ENCODE measurements at places on chromosomes 4 and X.

DNA sequence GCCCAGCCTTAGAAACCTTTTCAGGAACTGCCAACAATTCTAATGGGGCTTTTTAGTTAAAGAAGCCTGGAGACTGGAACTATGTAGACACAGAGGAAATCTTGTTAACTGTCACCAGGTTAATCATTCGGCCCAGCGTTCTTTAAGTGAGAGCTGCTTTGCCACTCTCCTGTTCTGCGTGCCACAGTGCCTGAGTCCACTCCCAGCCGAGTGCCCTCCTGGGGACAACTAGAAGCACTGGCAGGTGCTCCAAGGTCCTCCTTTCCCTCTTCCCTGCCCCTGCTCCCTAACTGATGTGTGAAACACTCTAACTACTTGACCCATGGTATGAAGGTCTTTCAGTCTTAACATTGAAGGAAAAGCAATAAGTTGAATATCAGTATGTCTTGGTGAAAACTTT lies 151.2 kb upstream of the TLL1 start:
- no peak for DNase-seq

GRCh38 chr4:8912506-8912905 lies 40.9 kb upstream of the HMX1 start:
- no peak for DNase-seq

- peak; percentile 37 for DNase-seq
Observed at GRCh38 chr4:38867478-38868058, at the start of gene FAM114A1. TSS of gene FAM114A1 (plus strand) at chr4:38867806. CDS start at chr4:38878079, 10,273 bp downstream.

DNA sequence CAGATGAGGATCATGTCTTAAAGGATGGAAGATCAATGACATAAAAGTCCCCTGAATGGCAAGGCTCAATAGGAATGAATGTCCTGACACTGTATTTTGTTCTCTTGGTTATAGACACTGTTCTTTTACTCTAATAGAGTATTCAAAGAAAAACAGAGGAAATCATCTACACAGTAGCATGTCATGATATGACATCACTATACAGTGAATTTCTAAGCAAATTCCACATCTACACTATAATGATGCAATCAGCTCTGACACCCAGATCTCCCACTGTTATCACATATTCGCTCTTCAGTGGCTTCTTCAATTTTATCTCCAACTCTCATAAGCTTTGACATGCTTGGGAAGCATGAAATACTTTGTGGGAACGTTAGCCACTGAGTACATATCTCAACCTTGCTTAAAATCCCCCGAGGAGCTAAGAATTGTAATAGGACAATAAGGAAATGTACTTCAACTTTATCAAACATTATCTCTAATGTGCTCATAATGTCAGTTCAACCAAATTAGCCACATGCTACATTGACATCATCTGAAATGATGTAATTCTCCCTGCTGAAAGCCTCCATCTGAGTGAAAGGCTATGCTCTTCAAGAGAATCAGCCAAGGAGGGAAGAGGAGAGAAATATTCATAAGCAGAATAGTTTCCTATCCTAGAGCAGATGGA lies 139.6 kb upstream of the PTCHD1 start:
- no peak for DNase-seq

GRCh38 chr4:88029556-88029955 lies 22.1 kb downstream of the PKD2 start:
- DNase-seq, result no peak

GRCh38 chrX:132639446-132639845 lies 150.6 kb upstream of the MBNL3 start:
- no peak for DNase-seq

DNA sequence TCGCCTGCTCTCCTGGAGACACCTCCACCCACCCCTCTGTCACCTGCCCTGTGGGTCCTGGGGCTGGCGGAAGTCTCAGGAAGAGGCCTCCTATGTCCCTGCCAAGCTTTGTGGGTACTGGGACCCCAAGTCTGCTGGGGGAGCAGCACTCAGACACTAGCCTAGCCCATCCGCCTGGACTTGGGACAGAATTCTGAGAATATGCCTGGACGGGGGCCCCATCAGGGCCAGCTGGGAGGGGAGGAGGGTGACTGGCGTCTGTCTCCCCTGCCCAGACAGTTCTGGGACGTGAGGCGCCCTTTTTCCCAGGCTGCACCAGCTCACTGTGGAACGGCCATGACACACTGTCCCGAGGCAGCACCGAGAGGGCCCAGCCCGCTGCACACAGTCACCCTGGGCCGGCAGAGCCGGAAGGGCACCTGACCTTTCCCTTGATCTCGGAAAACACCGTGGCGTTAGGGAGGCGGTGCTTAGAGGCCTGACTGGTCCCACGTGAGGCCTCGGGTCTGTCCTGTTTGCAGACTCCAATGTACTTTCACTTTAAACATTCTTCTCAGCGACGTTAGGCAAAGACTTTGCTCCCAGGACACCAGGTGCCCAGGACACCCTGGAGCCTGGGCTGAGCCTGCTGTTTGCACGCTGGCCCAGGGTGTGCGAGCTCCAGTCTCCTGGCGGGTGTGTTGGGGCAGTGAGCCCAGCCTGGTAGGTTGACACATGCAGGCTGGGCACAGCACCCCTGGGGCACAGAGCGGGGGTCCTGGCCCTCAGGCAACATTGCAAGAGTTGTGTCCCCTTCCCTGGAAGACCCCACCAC lies 700 bp downstream of the SLC26A1 start:
- no peak for DNase-seq

- DNase-seq, result no peak
Observed at GRCh38 chr4:151407466-151408379, 1.3 kb upstream of the FHIP1A start.

All from NCI-H1092 treated with DMSO at 0.1 percent for 48 hours (cell line).